ENCODE measurements at places on chromosomes 2 and 18.

DNA sequence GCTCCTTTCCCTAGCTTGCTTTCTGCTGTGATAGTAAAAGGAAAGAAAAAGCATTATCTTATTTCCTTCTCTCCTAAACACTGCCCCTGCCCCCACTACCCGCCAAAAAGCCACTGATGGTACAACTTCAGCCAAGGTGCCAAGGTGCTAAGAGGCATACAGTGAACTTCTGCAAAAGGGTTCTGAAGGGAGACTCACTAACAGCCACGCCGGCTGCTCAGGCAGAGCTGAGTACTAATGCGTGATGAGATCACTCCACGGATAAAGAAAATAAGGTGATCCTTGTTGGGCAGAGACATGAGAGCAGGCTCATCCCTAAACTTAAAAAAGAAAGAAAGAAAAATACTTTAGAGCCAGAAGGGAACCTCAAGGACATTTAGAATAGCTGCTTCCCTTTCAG, 60.5 kb upstream of the PXDN start:
- DNase-seq, result no peak

GRCh38 chr18:60976976-60977375, 356.3 kb upstream of the CDH20 start:
- DNase-seq, result no peak

- peak; percentile 43 for DNase-seq
Observed at GRCh38 chr2:96528006-96528699, 8.4 kb upstream of the ARID5A start.

DNA sequence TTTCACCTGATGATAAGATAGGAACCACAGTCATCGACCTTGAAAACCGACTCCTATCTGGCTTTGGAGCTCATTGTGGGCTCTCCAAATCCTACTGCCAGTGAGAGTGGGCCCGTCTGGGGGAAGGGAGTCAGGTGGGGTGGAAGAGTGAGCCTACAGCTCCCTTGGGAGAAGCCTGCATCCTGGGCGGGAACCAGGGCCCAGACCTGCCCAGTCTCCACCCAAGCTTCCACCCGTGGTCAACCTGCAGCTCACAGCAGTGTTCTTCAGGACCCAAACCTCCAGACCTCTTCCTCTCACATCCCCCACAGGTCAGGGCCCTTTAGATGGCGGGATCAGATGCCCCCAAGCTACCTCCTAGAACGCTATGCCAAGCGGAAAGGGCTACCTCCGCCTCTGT, 40.2 kb downstream of the LMAN2L start:
- no peak for DNase-seq

- no peak for DNase-seq
Observed at GRCh38 chr2:121257480-121257840, 27.5 kb downstream of the TFCP2L1 start.

Measured in stimulated activated CD8-positive, alpha-beta memory T cell treated with anti-CD3 and anti-CD28 coated beads, Interleukin-15, amount 100 ng/mL, for 24 hours (primary cell).